ENCODE measurements at places on chromosomes 2 and 18.
A peak's percentile ranks its signal among the peaks of the same experiment; 100 is the strongest.

- DNase-seq = no peak
Observed at GRCh38 chr18:2655954-2656236, 369 bp downstream of the SMCHD1 start.

GRCh38 chr2:3396920-3397559 lies 17.5 kb downstream of the TRAPPC12 start:
- no peak for DNase-seq

DNA sequence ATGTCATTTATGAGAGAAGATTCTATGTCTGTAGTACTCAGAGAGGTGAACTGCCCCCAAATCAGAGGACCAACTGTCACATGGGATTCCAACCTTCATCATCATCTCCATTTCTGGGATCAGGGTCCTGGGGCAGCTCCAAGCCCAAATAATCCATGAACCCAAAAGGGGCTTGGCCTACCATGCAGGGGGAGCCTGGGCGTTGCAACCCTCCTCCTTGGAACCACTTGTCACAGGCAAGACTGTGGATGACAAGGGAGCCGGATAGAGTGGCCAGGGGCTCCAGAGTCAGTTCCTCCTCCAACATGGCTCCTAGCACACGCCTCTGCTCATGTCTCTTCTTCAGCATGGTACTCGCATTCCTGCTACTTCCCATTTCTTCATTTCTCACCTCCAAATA lies 7.9 kb downstream of the CTLA4 start:
- no peak for DNase-seq

DNA sequence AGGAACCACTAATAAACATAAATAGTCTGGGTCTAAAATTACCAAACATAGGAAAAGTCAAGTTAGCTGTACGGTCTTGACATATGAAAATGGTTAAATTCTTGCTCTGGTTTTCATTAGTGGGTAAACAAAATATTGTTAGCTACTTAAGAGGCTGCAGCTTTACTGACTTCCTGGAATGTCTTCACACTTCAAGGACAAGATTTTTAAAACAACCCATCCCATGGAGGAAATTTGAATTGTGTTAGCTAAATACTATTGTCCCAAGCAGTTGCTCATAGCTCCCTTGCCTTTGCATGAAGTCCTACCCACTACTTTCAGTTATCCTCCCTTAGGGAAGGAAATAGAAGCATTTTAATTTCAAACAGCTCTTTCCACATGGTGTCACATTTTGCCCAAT lies 128.5 kb downstream of the EPHA4 start:
- DNase-seq = peak; percentile 34

GRCh38 chr2:31526946-31527732 lies 53.6 kb downstream of the SRD5A2 start:
- DNase-seq = no peak

DNA sequence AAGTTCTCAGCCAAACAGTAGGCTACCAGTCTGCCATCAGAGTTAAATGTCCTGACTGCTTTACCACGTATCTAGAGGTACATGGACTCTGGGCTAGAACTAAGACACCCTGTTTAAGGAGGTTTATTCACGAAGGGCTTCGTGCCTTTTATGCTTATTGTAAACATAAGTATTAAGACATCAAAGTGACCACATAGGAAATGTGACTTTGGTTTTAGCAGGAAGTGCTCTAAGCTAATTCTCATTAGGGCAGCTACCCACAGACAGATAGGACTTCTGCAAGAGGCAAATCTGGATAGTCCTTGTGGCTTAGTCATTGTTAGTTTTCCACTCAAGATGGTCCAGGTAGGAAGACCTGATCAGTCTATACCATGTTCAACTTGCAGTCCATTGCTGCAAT lies 233.3 kb upstream of the MGAT5 start:
- no peak for DNase-seq

- DNase-seq = no peak
Observed at GRCh38 chr2:213241817-213242216, 42.4 kb upstream of the SPAG16 start.

GRCh38 chr18:65057439-65058083 lies 693.3 kb upstream of the CDH7 start:
- no peak for DNase-seq

DNA sequence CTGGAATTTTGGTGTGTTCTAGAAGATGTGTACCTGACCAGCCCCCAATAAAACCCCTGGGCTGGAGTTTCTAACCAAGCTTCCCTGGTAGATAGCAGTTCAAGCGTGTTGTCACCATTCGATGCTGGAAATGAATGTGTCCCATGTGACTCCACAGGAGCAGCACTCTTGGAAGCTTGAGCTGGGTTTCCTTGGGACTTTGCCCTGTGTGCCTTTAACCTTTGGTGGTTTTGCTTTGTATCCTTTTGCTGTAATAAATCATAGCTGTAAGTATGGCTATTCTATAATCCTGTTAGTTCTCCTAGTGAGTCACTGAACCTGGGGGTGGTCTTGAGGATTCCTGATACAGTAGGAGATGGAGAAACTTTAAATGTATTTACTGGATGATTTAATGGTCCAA lies 65.2 kb downstream of the KLHL14 start:
- no peak for DNase-seq

DNA sequence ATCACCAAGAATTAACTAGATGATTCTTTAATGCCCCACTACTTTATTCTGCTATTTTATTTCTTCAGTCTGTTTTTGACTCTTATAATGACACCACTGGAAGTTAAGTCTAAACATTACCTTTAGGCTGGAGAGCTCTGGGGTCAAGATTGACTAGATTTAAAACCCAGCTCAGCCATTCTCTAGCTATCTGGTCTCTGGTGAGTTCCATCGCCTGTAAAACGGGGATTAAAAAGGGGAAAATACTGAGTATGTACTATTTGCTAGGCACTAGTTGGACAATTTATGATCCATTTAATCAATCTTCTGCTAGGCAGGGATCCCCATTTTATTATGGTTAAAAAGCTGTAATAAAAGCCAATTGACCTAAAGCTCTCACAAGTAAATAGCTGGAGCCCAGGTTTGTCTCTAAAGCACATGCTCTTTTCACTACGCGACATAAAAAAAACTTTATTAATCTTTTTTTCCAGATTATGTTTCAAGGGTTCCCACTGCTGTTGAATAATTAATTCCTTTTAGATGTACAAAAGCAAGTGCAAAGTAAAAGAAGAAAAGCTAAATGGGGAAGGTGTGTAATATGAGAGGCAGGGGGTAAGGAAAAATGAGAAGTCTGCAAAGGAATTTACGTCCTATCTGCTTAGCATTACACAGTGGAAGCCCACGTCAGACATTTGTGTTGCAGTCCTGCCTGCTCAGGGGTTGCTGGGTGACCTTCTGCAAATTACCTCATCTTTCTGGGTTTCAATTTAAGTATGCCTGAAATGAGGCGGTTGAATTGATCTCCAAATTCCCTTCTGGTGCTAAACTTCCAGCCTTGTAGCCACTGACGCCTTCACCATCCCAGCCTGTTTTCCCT lies 918 bp upstream of the NABP1 start:
- DNase-seq = peak; percentile 93

DNA sequence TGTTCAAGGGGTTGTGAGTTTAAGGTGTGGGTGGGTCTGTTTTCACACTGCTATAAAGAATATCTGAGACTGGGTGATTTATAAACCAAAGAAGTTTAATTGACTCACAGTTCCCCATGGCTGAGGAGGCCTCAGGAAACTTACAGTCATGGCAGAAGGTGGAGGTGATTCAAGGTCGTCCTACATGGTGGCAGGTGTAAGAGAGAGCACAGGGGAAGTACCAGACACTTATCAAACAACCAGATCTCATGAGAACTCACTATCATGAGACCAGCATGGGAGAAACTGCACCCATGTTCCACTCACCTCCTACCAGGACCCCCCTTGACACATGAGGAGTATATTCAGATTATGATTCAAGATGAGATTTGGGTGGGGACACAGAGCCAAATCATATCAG lies 38.0 kb downstream of the RHBDD1 start:
- no peak for DNase-seq

DNA sequence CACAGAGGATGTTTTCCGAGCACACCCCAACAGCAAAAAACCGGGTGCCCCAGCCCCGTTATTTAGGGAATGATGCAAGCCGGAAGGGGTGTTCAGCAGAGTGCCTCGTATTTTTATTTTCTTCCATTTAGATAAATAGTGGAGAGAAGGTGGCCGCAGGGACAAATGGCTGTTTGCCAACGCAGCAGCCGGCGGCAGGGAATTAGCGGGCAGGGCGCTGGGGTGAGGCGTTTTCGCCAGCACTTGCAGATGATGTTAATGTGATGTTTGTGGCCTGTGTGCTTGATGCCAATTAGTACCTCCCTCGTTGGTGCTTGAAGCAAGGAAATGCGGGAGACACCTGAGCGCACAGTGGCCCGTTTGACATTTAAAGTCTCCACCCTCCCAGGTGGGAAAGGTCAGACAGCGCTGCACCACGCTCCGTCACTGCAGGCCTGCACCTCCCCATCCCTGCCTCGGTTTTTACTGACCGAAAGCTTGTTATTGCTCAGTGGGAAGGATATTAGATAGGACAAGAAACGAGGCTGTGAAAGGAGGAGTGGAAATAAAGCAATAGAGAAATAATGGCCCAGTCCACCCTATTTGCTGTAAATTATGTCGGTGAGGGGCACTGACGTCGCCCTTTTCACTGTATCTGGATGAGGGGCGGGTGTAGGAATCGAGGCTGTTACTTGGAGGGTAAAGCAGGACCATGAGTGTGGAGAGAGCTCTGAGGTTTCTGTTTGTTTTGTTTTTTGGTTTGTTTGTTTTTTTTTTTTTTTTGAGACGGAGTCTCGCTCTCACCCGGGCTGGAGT lies 39.1 kb downstream of the NFATC1 start:
- no peak for DNase-seq

- no peak for DNase-seq
Observed at GRCh38 chr2:10794876-10795275, 17.7 kb downstream of the PDIA6 start.

Measured in GM23248 (cell line).